Thoracic aorta (tissue), 2 donors: ENCODE measurements at places on chromosomes 2 and 18. TPM values are rescaled to one million over a fixed set of nuclear protein-coding genes. Genes with fewer than 3 reads are reported as not detected.

MYO1B gene
- total RNA-seq, result 79.4 TPM

ACKR3 gene
- total RNA-seq, result 68.9 TPM

SDC1 gene
- total RNA-seq, result 3.1 TPM

CDK15 gene
- 8.3 TPM for total RNA-seq

FBXO15 gene
- 1.8 TPM for total RNA-seq

RAX gene
- total RNA-seq, result not detected

LDLRAD4 gene
- 98.4 TPM for total RNA-seq

GPBAR1 gene
- total RNA-seq, result 4.2 TPM

CASP10 gene
- 10.3 TPM for total RNA-seq

INHA gene
- 1.2 TPM for total RNA-seq

IL36B gene
- not detected for total RNA-seq

C2orf80 gene
- total RNA-seq, result not detected

RFTN2 gene
- 9.3 TPM for total RNA-seq

VAMP5 gene
- 42.8 TPM for total RNA-seq

DNA sequence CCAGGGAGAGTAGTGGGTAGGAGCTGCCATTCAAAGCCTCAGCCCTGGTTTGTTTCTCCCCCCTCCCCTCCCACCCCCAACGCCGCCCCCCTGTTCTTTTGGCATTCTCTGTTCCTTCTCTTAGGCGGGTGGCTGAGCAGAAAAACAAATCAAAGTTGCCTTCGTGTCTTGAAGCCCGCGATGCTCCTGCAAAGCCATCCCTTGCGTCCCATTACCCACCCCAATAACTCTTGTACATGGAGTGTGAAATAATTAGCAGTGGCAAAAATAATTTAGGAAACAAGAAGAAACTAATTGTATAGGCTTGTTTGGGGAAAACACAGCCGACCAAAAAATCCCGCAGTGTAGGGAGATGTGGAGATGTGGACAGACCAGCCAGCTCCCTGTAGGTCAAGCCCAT, 59.6 kb downstream of the CELF4 start:
- DNase-seq, result no peak

DNA sequence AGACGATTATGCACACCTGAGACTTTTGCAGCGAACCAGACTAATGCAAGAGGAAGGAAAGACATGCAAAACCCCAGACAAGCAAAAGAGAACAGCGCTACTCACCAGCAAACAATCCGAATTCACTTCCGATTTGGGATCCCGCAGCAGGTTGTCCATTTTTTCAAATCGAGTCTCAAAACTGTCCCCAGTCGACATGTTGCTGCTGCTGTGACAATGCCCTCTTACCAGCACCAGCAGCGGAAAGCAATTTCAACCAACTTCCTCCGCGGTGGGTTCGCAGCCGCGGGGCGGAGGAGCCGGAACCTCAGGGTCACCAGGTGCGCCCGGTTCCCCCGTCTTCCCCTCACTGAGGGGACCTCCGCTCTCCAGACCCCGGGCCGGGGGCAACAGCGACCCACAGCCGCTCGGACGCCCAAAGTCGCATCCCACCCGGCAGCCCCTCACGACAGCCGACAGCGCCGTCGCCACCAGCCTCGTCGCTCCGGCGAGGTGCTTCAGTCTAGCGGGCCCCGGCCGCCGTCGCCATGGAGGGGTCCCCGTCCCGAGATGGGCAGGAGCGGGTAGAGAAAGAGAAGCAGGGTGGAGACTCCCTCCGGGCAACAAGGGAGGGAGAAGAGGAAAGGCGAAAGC, 784 bp downstream of the ROCK1 start:
- DNase-seq, result no peak

DNA sequence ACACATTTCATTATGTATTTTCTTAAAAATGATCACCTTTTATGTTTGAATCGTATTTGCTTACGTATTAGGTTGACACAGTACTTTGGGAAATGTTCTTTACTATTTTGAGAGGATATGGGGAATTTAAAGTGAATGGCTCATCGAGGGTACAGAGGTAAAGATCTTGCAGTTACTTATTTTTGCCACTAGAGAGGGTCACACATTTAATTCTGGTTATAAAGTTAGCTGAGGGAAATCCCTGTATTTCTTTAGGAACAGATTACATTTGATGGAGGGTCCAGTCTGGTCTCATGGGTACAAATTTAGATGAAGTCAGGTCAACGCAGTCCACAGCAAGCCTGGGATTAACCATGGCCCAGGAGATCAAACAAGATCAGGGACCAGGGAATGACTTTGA, 24.5 kb downstream of the DYNC2LI1 start:
- DNase-seq, result no peak

DNA sequence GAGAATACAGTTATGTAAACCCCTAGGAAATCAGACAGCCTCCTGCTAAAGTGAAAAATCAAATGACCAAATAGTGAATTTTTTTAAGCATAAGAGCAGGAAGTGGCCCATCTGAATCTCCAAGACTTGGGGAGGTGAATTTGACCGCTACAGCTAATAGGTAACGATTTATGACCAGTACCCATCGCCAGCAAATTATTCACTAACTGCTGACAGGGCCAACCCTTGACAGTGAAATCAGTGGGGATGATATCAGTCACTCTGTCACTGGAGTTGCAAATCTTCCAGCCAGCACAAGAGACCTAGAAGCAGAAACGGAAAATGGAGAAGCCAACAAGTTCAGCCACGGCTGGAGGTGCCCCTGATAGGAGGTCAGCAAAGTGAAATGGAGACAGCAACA, 164.3 kb upstream of the PIK3C3 start:
- DNase-seq, result no peak

GRCh38 chr18:45658756-45659155, 43.5 kb downstream of the SLC14A2 start:
- DNase-seq, result no peak

GRCh38 chr2:21245565-21245964, 121.8 kb downstream of the TDRD15 start:
- no peak for DNase-seq

- no peak for DNase-seq
These were observed 17.6 kb downstream of the EMX1 start for GRCh38 chr2:72934683-72935610.

GRCh38 chr18:62037989-62038778, 145.4 kb upstream of the RNF152 start:
- DNase-seq, result no peak

GRCh38 chr2:176268976-176269318, 295 bp upstream of the MTX2 start:
- DNase-seq, result no peak

DNA sequence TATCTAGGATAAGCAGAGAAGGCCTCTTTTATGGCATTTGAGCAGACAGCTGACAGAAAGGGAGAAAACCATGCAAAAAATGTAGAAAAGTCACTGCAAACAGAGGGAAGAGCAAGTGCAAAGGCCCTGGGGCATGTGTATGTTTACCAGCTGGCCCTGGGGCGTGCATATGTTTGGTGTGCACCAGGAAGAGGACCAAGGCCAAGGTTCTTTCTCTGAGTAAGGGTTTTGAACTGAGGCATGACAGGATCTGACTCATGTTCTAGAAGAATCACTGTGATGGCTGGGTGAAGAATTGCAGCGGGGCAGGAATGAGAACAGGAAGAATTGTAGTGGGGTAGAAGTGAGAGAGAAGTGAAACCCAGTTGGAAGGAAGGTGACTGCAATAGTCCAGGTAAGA, 69.6 kb downstream of the STEAP3 start:
- no peak for DNase-seq

- no peak for DNase-seq
These were observed 91.4 kb downstream of the B3GNT2 start for GRCh38 chr2:62287282-62287681.

DNA sequence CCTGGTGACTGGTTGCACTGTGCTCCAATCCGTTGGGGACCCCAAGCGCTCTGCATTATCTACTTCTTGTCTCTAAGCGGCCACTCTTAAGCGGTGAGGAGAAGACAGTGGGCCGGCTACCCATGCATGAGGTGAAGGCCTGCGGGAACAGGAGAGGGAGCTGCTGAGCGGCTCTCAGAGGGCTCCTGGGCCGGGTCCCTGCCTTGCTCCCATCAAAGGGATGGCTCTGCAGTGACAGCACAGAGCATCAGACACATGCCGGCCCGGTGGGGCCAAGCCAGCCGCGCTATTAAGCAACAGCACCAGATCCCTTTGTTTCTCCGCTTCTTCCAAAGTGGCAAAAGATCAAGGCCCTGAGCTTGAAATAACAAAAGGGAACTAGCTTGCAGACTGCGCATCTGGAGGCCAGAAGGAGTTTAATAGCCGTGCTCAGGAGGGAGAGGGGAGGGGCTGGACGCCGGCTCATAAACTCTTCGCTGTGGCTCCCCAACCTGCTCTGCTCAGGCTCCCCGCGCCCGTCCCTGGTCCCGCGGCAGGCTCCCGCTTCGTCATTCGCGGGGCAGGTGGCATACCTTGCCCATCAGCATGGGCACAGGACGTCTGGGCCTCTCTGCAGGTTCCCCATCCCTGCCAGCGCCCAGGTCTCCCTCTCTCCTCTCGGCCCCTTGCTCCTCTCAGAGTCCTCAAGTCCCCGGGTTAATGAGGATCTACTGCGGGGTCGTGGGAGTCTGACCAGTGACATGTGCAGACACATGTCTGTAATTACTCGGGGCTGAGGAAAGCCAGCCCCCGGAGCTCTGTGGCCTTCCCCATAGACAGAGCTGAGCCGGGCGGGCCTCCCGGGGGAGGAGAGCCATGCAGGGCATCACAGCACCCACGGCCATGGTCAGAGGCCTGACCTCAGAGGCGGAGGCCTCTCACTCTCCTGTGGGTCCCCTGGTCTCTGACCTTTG, 96.7 kb downstream of the ASB1 start:
- no peak for DNase-seq

GRCh38 chr2:5913711-5914395, 221.7 kb downstream of the SOX11 start:
- no peak for DNase-seq

DNA sequence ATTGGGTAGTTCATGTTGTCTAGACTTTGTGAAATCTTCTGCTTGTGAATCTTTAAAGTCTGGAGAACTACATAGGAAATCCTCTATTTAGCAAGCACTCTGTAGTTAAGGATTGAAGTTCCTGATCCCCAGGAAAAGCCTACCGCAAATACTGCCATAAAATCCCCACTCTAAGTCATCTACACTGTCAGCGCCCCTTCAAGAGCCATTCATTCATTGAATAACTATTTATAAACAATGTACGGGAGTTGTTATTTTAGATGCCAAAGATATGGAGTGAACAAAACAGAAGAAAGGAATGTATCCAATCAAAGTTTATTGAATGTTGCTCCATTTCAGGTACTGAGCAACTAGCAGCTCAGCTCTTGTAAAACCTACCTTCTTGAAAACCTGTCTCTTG, 36.5 kb upstream of the SLC39A10 start:
- DNase-seq, result no peak

- no peak for DNase-seq
These were observed 304.6 kb upstream of the CXCR4 start for GRCh38 chr2:136422512-136422911.

GRCh38 chr18:55309249-55309648, 278.7 kb downstream of the TCF4 start:
- DNase-seq, result no peak

GRCh38 chr2:66573416-66573815, 138.5 kb downstream of the MEIS1 start:
- no peak for DNase-seq

- DNase-seq, result no peak
These were observed 213.0 kb downstream of the PIEZO2 start for GRCh38 chr18:10936176-10937053.

DNA sequence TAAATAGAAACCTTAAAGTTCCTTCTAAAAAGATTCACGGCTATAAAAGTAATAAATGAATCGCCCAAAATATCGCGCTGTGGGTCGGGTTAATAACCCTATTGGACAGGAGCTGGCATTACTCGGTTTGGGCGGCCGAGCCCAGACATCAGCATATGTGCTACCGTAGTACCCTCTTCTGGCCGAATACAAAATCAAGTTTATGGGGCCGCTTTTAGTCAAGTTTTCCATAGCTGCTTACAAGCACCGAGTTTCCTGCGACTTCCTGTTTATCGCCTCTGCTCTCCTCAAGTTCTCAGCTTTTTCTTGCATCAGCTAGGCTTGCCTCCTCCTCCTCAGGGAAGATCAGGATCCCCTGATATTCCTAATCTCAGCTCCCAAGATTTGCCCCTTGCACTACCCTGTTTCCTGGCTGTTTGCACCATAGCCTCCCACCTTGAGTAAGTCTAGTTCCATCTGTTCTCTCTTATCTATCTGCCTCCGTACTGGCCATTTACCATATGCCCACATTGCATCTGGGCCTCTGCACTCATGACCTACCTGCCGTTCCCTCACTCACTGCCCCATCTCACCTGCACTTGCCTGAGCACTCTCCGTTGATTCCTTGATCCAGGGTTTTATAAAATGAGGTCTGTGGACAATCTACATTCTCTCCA, 56.1 kb downstream of the SLC35F5 start:
- no peak for DNase-seq
